ENCODE measurements at places on chromosomes 12 and 14.

GRCh38 chr14:87940382-87940781 lies 52.6 kb downstream of the GALC start:
- no peak for DNase-seq

DNA sequence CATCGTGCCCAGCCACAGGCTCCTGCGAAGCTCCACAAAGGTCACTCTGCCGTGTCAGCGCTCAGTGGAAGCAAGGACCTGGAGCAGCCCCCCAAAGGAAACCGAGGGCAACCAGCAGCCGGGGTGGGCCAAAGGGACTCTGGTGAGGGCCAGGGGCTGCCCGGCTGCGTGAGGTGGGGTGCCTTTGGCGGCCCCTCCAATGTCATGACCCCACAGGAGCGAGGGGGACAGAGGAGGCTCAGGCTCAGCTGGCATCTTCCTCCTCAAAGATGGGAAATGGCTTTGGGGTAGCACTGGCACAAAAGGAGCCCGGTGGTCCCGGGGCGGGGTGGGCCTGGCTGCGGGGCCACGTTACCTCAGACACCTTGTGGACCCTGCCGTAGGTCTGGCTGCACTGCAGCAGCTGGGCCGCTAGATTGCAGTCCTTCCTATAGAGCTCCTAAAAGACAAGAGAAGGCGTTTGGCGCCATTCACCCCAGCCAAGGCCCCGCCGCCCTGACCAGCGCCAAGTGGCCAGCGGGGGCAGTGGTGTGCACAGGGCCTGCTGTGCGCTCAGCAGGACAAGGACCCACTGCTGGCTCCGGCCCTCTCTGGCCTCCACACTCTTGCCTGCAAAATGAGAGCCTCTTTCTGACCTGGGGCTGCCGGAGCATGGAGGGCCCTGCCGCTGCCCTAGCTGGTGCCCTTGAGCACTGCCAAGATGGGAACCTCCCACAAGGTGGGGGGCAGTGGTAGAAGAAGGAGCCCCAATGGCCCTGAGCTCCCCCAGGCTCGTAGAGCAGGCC lies 46.9 kb downstream of the BEGAIN start:
- DNase-seq, result no peak

GRCh38 chr14:69132513-69133181 lies 20.3 kb downstream of the DCAF5 start:
- DNase-seq, result no peak

- DNase-seq, result no peak
Observed at GRCh38 chr12:47822401-47822800, 2.7 kb upstream of the HDAC7 start.

DNA sequence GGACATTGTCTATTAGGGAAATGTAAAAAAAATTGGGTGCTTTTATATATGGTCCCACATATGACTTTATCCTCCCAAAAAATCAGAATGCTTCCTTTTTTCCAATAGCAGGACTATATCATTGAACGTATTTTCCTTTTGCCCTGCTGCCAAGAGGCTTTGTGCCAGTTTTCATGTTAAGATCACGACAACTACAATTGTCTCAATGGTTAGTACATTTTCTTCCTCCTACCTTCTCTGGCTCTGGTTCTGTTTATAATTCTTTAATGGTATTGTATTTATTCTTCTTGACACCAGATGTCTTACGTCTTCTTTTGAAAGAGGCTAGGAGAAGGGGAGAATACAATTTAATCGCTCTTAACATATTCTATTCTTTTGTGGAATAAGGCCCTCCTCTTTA lies 106.9 kb downstream of the ANO6 start:
- no peak for DNase-seq

DNA sequence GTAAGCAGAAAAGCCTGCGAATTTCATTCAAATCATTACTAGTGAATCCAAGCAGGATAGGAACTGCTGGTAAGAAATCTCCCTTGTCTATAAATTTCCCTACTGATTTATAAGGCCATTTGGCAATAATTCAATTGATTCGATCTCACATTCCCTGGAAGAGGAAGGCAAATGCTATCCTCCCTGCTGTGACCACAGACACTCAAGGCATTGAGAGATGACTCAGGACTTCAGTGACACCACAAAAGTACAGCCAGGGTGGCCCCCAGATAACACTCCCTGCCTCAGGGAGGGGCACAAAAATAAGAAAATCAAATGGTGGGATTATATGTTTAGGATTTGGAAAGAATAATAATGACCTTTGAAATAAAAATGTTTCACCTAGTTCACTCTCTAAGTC lies 162.7 kb downstream of the GRIP1 start:
- DNase-seq, result no peak

DNA sequence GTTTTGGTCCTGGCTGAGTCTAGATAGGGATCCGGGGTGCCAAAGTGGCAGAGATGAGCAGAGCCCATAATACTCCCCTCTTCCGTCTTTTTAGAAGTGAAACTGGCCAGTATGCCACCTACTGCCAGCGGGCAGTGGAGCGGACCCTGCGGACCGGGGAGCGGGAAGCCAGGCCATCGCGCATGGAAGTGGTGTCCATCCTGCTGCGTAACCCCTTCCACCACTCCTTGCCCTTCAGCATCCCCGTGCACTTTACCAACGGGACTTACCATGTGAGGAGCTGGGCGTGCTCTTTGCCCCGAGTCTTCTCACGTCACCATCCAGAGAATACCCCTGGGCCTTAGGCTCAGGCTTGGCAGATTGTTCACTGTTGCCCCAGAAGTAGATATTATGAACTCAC lies 21.0 kb downstream of the PIGH start:
- DNase-seq, result no peak

GRCh38 chr14:50082784-50083466 lies 33.4 kb downstream of the VCPKMT start:
- peak; percentile 65 for DNase-seq

- DNase-seq, result no peak
Observed at GRCh38 chr14:105161309-105161708, 7.3 kb downstream of the JAG2 start.

GRCh38 chr14:66974397-66975025 lies 214.7 kb upstream of the GARIN2 start:
- DNase-seq, result no peak

DNA sequence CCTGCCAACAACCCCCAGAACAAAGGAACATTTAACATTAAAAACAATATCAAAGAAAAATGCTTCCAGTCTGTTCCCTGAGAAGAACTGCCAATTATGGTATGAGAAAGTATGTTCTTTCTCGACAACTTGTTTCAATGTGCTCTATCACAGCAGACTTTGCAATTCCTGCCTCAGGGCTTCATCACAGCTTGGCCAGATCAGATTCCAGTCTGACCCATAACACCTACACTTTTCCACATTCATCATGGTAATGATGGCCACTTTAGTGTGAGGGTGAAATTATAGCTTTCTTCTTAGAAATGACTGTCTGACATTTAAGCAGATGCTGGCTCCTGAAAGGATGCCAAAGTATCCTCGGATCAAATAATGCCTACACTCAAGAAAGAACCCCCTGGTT lies 17.0 kb downstream of the NEK9 start:
- no peak for DNase-seq

GRCh38 chr14:34003082-34003668 lies 52.3 kb upstream of the EGLN3 start:
- no peak for DNase-seq

- DNase-seq, result no peak
Observed at GRCh38 chr12:54225666-54226065, 36.9 kb upstream of the SMUG1 start.

- DNase-seq, result no peak
Observed at GRCh38 chr12:96883571-96883970, 23.5 kb upstream of the NEDD1 start.

GRCh38 chr12:58026897-58027891 lies 85.8 kb downstream of the ATP23 start:
- no peak for DNase-seq

- DNase-seq, result no peak
Observed at GRCh38 chr12:45182511-45182910, 33.4 kb upstream of the ANO6 start.

GRCh38 chr12:52085682-52086180 lies 6.2 kb downstream of the SMIM41 start:
- no peak for DNase-seq

DNA sequence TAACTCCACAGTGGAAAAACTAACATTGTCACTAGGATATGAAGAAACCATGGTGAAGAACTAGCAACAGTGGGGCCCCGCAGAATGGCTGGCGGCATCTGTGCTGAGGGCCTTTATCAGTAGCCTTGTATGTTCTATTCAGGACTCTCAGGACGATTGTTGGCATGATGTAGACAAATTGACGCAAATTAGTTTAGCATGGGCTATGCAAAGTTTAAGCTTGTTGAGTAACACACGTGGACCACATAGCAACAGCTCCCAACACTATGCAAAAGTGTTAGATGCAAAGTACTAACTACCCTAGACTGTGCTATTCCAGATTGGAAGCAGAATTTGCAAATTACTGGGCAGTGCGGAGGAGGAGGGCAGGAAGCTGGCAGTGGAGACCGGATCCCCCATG lies 38.2 kb upstream of the TMEM263 start:
- DNase-seq, result no peak

- no peak for DNase-seq
Observed at GRCh38 chr12:130461839-130462557, 124.3 kb downstream of the PIWIL1 start.

DNA sequence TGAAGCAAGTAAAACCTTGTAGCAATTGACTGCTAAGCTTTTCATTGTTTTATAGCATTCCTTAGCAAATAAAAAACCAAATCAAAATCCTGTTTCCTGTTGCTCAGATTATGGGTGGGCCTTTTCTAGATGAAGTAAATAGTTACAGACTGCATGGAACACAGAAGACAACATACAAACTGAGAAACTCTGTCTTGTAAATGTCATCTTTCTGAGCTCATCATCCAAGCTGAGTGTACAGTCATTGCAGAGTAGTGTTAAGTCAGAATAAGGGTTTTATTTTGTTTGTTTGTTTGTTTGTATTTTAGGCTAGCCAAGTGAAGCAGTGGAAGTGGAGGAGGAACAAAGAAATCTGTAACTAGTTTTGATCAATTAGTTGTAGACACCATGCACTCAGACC lies 24.4 kb upstream of the BTG1 start:
- no peak for DNase-seq

GRCh38 chr12:56046027-56046780 lies 4.5 kb downstream of the RPS26 start:
- DNase-seq, result no peak

DNA sequence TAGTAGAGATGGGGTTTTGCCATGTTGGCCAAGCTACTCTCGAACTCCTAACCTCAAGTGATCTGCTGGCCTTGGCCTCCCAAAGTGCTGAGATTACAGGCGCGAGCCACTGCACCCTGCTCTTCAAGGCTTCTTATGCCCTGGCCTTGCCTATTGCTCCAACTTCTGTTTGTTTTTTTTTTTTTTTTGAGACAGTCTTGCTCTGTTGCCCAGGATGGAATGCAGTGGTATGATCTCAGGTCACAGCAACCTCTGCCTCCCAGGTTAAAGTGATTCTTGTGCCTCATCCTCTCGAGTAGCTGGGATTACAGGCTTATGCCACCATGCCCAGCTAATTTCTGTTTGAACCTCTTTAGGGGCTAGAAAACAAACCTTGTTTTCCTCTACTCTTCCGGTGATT lies 6.0 kb upstream of the ABCD4 start:
- no peak for DNase-seq

DNA sequence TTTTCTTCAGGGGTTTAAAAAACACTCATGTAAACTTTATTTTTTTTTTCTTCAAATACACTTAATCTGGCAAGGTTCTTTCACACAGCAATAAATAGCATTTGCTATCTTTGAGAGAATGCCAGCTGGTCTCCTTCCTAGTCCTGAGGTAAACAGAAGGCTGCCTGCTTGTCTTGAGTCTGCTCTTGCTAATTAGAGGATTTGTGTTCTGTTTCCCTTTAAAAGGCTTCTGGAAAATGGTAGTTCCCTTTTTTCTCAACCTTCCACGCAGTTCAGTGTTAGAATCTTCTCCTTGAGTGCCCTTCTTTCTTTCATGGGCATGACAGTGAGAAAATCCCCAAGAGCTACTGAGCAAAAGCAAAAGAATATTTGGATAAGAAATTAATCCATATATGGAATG lies 92.3 kb upstream of the DCN start:
- no peak for DNase-seq

DNA sequence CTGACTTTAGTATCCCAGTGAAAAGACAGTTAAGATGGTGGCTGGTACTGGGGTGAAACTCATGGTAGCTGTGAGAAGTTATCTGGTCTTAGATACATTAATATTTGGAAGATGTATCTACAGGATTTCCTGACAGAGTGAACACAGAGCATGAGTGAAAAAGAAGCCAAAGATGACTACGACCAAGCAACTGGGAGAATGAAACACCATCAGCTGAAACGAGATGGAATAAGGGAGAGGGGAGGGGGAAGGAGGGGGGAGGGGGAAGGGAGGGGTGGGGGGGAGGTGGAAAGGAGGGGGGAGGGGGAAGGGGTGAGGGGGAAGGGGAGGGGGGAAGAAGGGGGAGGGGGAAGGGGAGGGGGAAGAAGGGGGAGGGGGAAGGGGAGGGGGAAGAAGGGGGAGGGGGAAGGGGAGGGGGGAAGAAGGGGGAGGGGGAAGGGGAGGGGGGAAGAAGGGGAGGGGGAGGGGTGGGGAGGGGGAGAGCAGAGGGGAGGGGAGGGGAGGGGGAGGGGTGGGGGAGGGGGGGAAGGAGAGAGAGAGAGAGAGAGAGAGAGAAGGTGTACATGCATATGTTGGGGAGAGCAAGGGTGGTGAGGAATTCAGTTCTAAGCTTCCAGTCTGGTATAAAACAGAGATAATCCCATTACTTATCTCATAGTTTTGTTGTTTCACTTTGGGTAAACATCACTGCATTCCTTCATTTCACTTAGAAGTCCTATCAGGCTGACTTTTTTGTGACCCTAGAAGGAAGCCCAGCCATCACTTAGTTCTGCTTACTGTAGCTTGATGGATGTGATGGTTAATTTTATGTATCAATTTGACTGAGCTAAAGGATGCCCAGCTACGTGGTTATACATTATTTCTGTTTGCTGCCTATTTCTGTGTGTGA lies 73.9 kb downstream of the SPPL3 start:
- DNase-seq, result no peak
